Activated effector memory CD4-positive, alpha-beta T cell treated with Interleukin-2 at 50 U/mL for 16 hours (primary cell): ENCODE measurements at places on chromosomes 7 and 10.

- DNase-seq = no peak
Measured at GRCh38 chr7:65304175-65304574, 69.5 kb upstream of the ZNF92 start.

- DNase-seq = no peak
Measured at GRCh38 chr7:48112401-48113165, 23.5 kb downstream of the UPP1 start.

GRCh38 chr7:70352906-70353305 lies 754.6 kb downstream of the AUTS2 start:
- no peak for DNase-seq

DNA sequence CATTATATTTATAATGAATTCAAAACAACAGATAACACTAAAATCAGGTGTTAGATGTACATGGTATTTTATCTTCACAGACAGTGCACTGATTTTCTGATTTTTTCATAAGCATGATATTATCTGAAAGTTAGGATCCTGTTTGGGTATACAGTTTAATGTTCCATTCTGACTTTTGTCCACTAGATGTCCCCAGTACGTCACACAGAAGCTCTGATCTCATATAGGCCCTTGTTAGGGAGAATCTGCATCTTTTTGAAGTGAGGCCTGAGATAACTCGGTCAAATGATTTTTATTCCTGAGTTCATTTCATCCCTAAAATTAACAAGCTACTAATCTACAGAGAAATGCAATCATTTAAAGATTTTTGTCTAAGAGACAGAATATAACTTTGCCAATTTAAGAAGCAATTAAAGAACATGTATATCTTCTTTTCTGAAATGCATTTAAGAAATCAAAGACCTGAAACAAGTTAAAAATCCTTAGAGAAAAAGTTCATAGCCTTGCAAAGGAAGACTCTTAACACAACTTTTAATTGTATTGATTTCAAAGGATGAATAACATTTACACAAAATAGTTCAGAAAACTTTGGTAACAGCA lies 72.0 kb upstream of the TES start:
- DNase-seq = no peak

- DNase-seq = no peak
Measured at GRCh38 chr7:36962367-36962766, 238.1 kb upstream of the AOAH start.

DNA sequence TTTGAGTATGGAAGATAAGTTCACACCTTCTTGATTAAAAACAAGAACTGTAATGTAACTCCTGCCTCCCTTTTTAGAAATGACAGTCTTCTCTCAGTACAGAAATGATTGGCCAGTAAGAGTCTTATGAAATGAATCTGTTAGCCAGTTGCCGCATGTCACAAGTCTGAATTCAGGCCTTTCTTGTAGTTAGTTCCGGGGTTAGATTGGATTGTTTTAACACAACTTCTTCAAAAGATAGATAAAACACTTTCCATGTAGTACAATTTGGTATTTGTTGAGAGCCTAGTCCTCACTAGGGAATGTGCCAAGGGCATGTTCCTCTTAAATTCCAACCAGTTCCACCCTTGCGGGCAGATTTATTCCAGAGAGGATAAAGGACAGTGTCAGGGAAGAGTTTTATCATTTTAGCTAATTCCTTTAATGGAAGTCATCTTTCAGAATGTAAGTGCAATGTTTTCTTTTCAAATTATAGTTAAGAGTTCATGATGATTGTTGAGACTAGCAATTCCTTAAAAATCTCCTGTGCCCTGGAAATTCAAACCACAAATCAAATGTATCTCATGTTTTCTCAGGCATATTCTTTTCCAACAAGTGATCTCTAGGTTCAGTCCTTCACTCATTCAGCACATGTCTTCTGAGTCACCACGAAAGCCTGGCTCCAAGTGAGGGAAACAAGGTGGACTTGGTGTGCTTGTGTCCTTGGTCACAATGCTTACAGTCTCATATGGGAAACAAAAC lies 4.1 kb downstream of the FHIP2A start:
- no peak for DNase-seq

DNA sequence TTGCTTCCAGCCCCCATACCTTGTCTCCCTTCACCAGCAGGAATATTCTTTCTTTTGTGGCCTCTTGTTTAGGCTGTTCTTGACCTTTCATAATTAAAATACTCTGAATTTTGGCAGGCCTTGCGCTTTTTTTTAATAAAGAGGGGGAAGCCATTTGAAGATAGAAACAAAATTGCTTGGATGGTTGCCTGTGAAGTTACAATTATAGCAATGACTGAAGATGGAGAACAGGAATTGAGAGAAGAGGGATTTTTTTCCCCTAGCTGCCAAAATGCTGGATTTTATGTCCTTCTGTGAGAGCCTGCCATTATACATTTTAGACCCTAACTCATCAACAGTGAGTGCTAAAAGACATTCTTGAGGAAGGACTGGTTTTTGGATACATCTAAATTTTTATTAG lies 24.8 kb downstream of the FGFBP3 start:
- DNase-seq = no peak
